Fibroblast of upper back skin (primary cell): ENCODE measurements at places on chromosomes 3 and 15.

DNA sequence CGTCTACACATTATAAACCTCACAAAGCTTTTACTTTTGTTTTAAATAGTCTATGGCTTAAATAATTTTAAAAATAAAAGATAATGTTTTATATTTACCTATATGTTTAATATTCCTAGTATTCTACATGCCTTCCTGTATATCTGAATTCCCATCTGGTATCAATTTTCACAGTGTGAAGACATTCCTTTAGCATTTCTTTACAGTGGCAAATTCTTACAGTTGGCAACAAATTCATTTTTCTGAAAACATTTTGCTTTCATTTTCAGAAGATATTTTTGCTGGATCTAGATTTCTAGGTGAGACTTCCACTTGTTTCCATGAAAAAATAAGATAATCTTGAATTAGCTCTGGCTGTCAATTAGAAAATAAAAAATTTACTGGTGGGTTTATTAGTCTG lies 471.4 kb upstream of the NAALADL2 start:
- DNase-seq: peak; percentile 67

GRCh38 chr15:75156326-75157215 lies 45.1 kb upstream of the C15orf39 start:
- DNase-seq: no peak

GRCh38 chr3:122760453-122761271 lies 33.0 kb downstream of the HSPBAP1 start:
- DNase-seq: peak; percentile 69

DNA sequence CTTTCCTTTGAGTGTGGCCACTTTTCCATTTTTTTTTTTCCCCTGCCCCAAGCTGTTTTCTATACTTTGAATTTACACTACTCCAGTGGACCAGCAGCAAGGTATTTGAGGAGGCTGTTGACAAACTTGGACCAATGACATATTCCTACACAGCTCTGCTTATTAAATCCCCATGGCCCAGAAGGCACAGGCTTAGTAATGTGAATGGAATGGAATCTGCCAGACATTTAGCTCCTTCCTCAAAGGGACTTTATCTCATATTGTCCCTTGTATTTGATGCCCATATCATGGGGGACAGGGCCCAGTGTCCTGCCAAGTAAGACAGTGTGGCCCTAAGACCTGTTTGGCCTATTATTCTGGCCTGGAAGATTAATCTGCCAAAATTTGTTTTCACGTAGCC lies 107.5 kb downstream of the CHCHD6 start:
- peak; percentile 52 for DNase-seq

- DNase-seq: peak; percentile 50
Measured at GRCh38 chr3:150384296-150385212, 23.5 kb upstream of the TSC22D2 start.
